ENCODE measurements at places on chromosomes 2 and 18.

- DNase-seq = no peak
Measured at GRCh38 chr18:48155856-48156255, 225.4 kb upstream of the SMAD2 start.

GRCh38 chr2:63300835-63301234 lies 250.2 kb downstream of the OTX1 start:
- DNase-seq = no peak

- no peak for DNase-seq
Measured at GRCh38 chr2:128413014-128413717, 94.5 kb upstream of the HS6ST1 start.

GRCh38 chr2:177261116-177262060 lies 3.1 kb downstream of the NFE2L2 start:
- DNase-seq = no peak

- no peak for DNase-seq
Measured at GRCh38 chr18:59878644-59879043, 21.2 kb upstream of the PMAIP1 start.

DNA sequence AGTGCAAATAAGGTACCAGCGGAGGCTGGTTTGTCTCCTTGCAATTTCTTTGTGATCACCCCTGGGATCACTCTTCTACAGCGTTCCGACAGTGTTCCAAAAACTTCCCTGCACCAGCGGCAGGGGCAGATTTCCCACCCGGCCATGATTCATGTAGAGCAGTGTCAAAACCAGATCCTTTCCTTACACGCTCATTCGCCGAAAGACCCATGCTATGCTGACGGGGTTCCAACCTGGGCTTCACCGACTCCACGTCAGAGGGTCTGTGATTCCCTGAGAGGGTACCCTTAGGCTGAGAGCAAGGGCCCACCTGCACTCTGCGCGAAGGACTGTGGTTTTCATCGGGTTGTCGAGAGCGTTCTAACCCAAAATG lies 423 bp upstream of the TTC27 start:
- no peak for DNase-seq

DNA sequence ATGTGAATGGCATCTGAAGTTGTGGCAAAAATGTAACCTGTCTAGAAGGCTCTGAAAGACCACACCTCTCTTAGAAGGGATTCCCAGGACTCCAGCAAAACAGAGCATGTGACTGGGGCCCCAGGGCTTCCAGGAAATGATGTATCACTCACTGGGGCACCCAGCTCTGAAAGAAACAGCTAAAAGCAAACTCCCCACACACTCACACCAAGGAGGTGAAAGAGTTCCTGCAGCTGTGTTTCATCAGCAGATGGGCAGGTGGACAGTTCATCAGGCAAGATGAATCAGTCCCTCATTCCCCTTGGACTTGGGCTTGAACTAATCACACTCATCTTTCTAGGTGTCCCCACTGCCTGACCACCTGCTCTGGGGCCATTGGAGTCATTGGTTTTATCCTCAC lies 76.2 kb downstream of the CCBE1 start:
- DNase-seq = no peak

- no peak for DNase-seq
Measured at GRCh38 chr2:76316691-76317090, 606.0 kb upstream of the GCFC2 start.

DNA sequence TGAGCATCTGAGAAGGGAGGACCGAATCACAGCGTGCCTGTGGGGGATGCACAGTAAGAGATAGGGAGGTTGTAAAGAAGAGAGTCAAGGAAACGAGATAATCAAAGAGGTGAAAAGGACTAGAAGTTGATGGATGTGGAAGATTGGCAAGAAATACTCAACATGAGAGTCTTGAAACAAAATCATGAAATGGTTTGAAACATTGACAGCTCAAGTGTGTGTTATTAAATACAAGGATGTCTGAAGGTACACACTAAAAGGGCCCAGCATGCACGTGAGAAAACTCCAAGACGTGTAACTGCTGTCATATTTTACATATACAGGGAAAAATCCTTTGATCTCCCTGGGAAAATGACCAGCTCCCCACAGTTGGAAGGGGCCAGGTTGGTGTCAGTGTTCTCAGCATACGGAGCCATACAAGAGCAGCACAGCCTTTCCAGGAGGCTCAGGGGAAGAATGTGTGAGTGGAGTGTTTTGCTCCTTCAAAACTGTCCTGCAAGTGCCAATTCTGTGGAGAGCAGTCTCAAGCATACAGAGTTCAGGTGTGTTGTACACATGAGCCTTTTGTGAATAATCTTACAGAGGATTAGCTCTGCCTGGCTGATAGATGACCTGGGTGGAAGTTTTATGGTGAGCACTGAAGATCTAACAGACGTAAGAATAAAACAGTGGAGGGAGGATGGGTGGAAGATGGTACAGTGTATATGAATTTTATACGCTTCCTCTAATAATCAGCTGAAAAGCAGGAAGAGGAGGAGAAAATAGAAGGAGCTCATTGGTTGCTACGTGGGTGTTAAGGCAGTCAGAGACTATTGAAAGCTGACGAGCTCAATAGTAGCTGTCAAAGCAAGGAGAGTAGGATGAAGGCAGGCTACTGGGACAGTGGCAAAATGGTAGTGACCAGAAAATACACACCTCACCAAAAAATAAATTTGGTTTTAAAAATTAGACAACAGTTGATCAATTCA lies 126.8 kb downstream of the ATP9B start:
- no peak for DNase-seq

DNA sequence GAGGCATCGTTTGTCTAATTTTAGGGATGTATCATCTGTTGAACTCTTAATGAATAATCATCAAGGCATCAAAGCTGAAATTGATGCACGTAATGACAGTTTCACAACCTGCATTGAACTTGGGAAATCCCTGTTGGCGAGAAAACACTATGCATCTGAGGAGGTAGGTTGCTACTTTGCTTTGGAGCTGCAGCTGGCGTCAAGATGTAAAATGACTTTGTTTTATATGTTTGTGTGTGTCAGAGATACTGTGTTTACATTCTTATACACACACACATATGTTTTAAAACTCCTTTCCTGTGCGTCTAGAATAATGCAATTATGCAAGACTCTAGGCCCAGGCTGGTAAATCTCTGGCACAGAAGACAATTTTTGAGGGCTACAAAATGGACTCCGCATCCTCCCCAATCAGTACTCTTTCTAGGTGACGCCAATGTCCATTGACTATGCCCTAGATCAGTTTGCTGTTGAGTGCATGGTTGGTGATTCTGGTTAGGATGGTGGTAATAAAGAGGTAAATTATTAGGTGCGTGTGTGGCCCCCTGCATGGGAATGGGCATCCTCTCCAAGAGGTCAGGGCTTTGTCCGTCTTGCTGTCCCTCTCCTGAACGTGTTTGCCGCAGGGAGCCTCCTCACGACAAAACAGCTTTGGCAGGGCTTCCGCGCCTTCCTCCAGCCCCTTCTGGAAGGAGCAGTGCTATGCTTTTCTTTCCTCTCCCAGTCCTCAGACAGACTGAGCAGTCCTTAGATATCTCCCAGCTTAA lies 68.2 kb upstream of the EML6 start:
- DNase-seq = no peak

- no peak for DNase-seq
Measured at GRCh38 chr18:24514439-24514838, 54.0 kb downstream of the HRH4 start.

DNA sequence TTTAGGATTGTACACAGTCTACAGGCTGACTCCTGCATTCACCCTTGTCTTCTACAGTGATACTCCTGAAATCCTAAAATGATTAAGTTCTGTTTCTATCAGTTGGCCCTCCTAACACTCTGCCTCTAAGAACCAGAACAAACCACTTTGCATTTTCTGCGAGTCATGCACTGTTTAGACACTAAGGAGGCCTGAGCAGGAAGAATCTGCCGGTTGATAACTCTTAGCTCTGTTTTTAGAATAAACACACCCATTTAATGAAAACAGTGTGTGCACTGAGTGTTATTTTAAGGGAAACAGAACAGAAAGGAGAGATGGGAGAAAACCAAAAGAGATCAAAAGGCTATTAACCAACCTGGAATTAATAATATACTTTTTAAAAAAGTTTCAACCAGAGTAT lies 22.9 kb upstream of the SSB start:
- no peak for DNase-seq

DNA sequence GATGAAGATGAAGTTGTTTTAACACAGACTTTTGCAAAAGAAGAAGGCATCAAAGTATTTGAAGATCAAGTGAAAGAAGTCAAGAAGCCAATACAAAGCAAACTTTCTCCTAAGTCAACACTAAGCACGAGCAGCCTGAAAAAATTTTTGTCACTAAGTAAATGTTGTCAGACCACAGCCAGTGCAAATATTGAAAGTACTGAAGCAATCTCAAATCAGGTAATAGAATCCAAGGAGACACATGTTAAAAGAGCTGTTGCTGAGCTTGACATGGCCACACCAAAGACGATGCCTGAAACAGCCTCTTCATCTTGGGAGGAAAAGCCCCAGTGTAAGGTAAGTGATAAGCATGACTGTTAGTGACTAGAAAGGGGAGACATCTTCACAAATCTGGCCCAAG lies 75.1 kb downstream of the FSIP2 start:
- no peak for DNase-seq

- DNase-seq = no peak
Measured at GRCh38 chr2:191171286-191171685, 20.5 kb upstream of the STAT4 start.

GRCh38 chr2:168797286-168797655 lies 5.2 kb upstream of the NOSTRIN start:
- no peak for DNase-seq

DNA sequence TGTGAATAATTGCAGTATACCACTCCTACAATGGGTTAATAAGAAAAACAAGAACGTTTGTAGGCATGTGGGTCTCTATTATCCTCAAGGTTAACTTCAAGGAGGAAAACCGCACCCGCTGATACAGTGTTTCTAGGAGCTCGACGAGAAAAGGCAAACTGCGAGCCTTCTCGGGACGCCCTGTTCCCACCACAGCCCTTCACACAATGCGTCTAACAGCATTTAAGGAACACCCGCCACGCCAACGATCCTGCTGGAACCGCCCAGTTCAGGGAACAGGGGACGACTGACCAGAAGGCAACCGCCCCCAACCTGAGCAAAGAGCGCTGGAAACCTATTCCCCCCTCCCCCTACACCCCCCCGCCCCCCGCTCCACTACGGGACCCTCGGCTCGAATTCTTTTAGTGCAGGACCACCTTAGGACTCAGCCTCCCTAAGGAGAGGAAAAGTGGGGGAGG lies 710 bp upstream of the TMSB10 start:
- DNase-seq = no peak

- no peak for DNase-seq
Measured at GRCh38 chr18:22272242-22272641, 102.9 kb downstream of the GATA6 start.

- no peak for DNase-seq
Measured at GRCh38 chr2:110820128-110820527, 87.8 kb downstream of the ACOXL start.

DNA sequence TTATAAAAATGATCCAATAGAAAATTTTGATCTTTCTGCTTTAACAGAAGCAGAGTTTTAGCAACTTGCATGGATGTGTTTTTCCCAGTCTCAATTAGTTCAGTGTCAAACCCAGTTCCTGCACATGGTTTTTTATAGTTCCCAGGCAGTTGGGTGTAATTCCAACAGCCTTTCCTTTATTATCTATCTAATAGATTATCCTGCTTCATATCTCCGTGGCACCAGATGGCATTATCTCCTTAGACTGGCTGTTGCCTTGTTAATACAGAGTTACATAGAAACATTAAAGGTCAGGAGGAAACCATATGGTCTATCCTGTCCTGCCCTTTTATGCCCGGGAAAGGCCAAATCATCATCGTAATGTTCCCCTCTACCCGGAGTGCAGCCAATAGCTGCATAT lies 400.9 kb upstream of the SMIM21 start:
- no peak for DNase-seq

DNA sequence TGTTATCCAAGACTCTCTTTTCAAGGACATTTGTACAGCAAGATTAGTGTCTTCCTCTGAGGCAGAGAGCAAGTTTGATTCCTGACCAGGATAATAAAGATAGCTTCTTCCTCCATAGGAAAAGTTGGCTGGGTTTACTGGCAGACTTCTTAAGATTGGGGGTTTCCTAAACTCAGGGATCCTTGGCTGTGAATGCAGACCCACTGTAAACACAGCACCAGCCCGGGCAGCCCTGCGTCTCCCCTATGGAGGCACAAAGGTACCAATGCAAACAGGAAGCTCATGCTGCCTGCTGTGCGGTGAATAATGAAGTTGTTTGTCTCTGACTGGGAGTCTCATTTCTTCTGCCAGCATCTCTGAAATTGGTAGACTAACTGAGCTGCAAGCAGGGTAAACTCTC lies 96.2 kb upstream of the ARHGAP28 start:
- no peak for DNase-seq

DNA sequence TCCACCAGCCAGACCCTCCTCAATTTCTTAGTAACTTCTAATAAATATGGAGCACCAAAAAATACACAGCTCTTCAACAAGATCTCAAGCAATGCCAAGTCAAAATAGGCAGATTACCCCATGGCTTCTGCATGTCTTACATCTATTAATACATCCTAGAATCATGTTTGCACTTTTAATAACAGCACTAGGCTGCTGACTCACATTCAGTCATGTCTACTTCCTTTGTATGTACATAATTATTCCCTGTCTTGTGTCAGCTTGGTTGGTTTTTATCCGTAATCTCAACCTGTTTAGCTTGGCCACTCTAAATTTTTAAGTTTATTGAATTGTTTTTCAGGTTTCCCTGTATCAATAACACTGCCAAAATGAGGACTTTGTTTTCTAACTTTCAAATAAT lies 420.1 kb upstream of the ACVR2A start:
- DNase-seq = no peak

- no peak for DNase-seq
Measured at GRCh38 chr2:226556050-226556449, 243.6 kb downstream of the IRS1 start.

GRCh38 chr2:196587739-196588138 lies 51.8 kb upstream of the CCDC150 start:
- no peak for DNase-seq

GRCh38 chr18:40949114-40949950 lies 1005.7 kb upstream of the PIK3C3 start:
- DNase-seq = no peak

DNA sequence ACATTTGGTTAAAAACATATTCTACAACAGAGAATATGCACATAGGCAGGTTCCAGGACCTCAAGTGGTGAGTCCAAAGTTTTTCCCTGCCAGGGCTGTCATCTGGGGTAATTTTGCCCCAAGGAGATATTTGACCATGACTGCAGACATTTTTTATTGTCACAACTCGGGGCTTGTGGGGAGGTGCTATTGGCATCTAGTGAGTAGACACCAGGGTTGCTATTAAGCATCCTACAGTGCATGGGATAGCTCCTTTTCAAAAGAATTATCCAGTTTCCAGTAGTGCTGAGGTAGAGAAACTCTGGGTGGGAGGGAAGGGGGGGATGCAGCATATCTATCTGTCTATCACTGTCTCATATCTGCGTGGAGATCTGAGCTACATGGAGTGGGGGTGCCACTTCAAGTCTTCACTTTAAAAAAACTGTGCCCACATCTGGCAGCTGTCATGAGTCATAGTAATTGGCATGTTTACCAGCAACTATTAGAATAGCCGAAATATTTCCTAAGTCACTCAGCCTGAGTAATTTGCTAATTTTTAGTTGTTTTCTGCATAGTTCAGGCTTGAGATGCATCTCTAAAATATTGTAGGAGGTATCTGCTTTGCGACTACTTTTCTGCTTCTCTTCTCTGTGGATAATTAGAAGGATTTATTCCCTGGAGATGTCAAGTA lies 254.0 kb upstream of the RBMS1 start:
- DNase-seq = no peak
